ENCODE measurements at places on chromosomes 6 and 20. TPM values are rescaled to one million over a fixed set of nuclear protein-coding genes. Genes with fewer than 3 reads are reported as not detected.
A peak's percentile ranks its signal among the peaks of the same experiment; 100 is the strongest.

DNA sequence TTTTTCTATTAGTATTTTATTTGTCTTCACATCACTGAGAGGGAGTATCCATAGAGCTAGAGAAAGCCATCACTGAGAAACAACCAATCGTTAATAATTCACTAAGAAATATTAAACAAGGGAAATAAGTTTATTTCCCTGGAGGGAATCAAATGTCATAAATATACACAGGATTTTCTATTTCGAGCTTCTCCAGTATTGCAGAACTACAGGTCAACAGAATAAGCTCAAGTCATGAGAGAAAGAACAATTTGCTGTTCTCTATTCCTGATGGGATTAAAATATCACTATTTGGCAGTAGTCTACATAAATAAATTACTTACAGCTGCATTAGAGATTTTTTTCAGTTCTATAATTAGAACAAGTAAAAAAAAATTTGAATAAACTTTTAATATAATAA lies 2.2 kb upstream of the FAM162B start:
- no peak for DNase-seq

DNA sequence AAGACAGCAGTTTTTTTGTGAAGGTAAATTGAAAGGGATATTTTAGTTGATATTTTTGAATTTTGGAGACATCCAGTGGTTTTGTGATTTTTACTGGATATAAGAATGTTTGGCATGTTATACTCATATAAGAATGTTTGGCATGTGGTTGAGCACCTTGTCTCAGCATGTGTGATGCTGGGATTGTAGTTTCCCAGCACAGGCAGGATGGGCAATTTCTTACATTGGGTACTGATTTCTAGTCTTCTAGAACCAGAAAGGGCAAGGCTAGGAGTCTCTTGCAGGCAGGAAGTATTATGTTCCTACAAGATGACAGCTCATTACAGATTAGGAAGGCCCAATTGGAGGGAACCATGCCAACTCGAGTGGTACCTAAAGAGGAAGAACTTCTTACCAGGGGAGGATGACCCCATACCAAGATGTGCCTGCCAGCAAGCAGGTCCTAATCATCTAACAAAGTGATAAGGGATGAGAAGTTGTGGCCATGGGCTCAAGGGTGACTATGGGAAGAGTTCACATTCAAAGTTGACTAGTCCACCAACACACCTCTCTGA lies 377.8 kb downstream of the UTRN start:
- no peak for DNase-seq

DNA sequence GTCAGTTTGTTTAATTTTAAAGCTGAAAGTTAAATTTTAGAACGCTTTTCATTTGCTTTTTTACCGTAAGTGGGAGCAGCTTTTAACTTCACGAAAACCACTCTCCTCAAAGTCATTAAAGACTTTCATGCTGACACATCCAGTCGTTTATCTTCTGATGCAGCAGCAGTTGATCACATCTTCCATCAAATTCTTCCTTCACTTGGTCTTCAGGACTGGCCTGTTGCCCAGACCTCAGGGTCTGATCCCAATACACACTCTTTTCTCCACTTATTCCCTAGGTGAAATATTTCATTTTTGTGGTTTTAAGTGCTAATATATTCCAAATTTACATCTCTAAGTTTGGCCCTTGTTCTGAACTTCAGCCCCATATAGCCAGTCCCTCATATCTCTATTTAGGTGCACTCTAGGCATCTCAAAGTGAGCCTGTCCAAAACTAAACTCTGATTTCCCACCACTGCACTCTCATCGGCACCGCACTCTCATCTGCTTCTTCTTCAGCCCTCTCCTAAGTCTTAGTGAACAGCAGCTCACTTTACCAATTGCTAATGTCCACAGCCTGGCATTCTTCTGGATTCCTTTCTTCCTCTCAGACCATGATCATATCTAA lies 20.4 kb downstream of the AFDN start:
- no peak for DNase-seq

DNA sequence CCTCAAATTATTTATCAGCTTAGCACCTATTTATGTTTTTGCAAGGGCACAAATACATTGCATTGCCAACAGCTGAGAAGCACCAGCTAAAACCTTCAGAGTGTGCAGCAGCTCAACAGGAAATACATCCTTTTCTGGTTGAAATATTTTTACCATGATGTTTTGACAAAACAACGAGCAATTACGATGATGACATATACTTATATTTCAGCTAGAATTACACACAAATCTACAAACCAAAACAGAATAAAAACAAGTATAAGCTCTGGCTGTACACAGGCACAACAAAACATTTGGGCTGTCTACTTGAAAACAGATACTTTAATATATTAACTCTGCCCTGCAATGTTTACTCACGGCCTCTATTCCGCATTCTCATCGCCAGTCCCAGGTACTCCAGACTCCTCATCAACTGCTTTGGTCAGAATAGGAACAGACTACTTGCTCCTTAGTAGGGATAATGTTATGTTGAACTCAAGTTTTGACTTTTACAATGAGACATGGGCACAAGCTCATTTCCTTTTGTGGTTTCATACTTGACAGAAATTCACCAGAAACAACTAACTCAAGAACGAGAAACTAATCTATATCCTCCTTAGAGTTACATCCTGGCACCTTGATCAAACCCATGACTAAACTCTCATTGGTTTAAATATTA lies 377.6 kb downstream of the ESR1 start:
- no peak for DNase-seq

GRCh38 chr6:111445861-111446267 lies 37.2 kb downstream of the REV3L start:
- DNase-seq: no peak

Gene MSH5
- 57.2 TPM for total RNA-seq

DNA sequence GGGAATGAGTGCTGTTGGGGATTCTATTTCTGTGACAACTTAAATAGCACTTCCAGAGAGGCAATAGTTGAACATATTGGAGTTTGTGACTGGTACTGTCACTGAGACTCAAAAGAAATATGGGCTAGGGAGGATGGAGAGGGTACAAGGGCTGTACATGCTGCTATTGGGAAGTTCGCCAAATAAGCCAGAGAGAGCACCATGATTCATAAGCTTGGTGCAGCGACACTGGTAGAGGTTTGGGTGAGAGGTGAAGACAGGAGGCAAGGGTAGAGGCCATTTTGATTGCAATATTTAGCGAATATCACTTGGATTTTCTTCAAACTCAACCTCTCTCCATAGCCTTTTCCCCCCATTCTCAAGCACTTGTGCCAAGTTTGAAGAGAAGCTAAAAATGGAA lies 214.3 kb downstream of the OGFRL1 start:
- DNase-seq: no peak

Gene ALDH8A1
- total RNA-seq: not detected

Gene TCF19
- total RNA-seq: 11.2 TPM

Gene CLIC1
- 380 TPM for total RNA-seq

Gene HAO1
- not detected for total RNA-seq

GRCh38 chr6:48377115-48377514 lies 266.1 kb upstream of the PTCHD4 start:
- no peak for DNase-seq

- DNase-seq: no peak
These were observed 134.7 kb downstream of the BTBD9 start for GRCh38 chr6:38504996-38505395.

Gene PLCB4
- 14.4 TPM for total RNA-seq

DNA sequence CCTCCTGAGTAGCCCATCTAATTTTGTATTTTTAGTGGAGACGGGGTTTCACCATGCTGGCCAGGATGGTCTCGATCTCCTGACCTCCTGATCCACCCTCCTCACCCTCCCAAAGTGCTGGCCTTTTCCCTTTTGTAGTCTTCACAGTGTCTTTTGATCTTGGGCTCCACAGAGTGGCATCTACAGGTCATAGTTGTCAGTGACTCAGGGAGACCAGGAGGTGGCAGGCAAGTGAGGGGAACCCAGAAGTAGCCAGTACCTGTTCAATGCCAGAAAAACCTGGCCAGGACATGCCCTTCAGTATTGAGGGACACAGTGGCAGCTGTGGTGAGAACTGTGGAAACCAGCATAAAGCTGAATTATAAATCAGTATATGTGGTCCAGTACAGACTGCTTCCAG lies 19.6 kb downstream of the RPP21 start:
- DNase-seq: peak; percentile 63

DNA sequence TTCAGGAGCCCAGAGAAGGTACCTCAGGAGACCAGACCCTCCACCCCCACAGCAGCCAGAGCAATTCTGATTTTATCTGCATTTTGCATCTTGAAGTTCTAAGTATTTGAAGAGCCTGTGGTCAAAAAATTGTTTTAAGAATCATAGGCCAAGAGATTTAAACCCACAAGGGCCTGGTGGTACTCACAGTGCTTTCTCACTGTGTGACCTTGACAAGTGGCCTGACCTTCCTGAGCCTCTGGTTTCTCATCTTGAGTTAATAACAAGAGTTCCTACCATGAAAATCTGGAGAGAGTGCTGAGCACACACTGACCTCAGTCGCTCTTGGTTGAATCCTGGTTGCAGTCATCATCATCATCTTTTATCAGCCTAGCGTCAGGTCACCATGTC lies 45.4 kb upstream of the ID1 start:
- no peak for DNase-seq

GRCh38 chr6:134678436-134678889 lies 271.4 kb downstream of the ALDH8A1 start:
- no peak for DNase-seq

DNA sequence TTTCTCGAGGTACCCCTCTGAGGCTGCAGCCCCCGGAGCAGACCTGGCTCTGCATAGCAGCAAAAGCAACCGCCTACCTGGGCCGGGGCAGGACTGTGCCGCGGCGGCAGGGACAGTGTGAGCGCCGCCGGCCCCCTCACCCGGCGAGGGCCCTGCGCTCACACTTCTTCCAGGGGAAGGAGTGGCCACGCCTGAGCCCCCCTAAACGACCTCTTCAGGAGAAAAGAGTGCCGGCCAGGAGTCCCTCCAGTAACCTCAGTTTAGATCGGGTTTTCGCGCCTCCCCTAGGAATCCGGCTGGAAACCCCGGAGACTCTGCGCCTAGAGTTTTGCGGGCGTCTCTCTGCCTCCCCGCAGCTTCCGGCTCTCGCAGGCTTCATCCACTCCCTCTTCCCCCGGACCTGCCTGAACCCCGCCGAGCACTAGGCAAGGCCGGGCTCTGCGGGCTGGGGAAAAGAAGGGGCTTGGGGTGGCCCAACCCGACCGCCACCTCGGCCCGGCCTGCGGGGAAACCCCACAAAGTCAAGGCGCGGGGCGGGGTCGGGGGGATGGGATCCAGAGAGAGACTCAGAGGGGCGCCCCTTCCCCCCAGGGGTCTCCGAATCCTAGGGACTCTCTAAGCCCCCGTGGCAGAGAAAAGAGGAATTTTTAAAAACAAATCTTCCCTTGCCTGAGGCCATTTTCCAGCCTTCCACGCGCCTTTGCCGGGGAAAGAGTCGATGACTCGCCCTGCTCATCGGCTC lies 558 bp downstream of the LINC00237 start:
- DNase-seq: peak; percentile 75

Gene DOK5
- 6.3 TPM for total RNA-seq

Gene C6orf163
- 3.3 TPM for total RNA-seq

GRCh38 chr6:160077526-160077925 lies 44.1 kb upstream of the SLC22A1 start:
- no peak for DNase-seq

Gene PLG
- not detected for total RNA-seq

GRCh38 chr20:34175879-34176278 lies 63.8 kb upstream of the EIF2S2 start:
- DNase-seq: no peak

Gene GTSF1L
- not detected for total RNA-seq

DNA sequence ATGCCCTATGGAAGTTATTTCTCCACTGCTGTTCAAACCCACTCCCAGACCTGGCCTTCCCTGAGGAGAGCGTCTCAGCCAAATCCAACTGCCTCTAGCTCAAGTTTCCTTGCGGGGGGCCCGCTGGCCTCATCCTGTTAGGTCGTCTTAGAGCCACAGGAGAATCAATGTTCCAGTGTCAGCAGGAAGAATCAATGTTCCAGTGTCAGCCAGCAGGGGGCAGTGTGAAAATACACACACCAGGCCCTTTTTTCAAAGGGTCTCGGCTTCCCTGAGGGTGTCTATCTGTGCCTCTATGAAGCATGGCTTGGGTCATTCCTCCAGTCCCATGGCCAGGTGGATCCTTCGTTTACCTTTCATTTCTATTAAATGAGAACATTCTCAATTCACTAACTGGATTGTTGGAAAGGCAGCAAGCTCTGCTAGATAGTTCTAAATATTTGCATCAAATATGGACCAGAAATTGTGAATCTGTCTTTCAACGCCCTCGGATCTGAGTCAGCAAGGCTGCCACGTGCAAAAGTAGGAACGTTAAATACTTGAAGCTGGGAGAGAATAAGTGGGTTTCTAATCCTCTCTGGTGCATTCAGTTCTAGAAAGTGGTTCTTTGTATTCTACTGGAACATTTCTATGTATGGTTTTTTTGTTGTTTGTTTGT lies 19.2 kb downstream of the PRND start:
- DNase-seq: peak; percentile 94

DNA sequence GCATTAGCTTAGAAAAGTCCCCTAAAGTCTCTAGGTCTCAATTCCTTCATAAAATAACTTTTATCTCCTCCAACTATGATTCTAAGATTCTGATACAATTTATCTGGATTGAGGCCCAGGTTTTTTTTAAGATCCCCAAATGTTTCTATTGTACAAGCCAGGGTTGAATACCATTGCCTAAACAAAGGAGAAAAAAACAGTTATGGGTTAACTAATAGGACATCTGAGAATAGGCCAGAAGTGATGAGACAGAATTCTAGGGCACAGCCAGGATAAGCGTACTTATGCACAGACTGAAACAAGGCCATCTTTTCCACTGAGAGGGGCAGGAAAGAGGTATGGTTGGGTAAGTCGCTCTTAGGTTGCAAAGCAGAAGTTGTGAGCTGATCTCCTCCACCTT lies 26.4 kb downstream of the EPB41L2 start:
- no peak for DNase-seq

- no peak for DNase-seq
These were observed 82.3 kb downstream of the CEBPB start for GRCh38 chr20:50272724-50273446.

- DNase-seq: no peak
These were observed 227.6 kb downstream of the BMP7 start for GRCh38 chr20:57038608-57039440.

Gene RCAN2
- total RNA-seq: 15.7 TPM

DNA sequence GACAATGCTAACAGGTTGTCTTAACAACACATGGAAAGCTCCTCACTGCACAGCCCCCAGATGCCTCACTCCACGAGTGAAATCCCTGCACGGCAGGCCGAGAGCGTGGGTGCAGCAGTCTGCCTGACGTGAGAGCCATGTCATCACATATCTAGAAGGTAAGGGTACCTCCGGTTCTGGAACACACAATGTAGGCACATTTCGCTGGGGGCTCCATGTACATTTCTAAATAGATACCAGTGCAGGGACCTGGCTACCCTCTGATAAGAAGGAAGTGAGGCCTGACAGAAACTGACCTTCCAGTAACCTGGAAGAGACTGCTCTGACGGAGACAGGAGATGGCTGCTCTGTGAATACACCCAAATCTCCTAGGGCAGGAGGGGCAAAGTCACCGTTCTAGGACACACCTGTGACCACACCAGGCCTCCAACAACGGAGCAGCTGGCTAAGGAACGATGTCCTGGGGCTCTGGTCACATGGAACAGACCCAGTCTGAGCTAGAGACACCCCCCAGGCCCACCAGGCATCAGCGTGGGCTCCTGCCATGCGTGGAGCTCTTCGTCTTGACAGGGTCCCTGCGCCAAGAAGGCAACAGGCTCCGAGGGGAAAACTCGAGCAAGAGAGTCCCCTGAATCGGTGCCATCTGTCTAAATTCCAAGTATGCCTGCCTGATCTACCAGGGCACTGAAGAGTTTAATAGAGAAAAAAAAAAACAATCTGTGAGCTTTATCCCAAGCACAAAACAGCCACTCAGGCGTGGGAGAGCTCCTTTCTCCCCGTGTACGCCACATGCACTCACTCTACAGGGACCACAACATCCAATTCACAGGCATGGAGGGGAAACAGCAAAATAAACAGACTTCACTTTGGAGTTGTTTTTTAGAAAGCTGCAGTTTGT lies 27.5 kb downstream of the RNASET2 start:
- DNase-seq: no peak

Measured in endodermal cell (in vitro differentiated cells).